ENCODE measurements at places on chromosomes 5 and 9. TPM values are rescaled to one million over a fixed set of nuclear protein-coding genes. Genes with fewer than 3 reads are reported as not detected.

NAA35 gene
- total RNA-seq, result 35.1 TPM

KIF12 gene
- total RNA-seq, result 3.2 TPM

PCDHGC5 gene
- 43.3 TPM for total RNA-seq

ARHGEF37 gene
- 24.2 TPM for total RNA-seq

PRRX2 gene
- total RNA-seq, result 0.33 TPM

ADGRD2 gene
- total RNA-seq, result not detected

BOD1 gene
- total RNA-seq, result 38.2 TPM

SLC9A3 gene
- 1.5 TPM for total RNA-seq

PCDHGA7 gene
- total RNA-seq, result 7.9 TPM

RNF44 gene
- total RNA-seq, result 71.1 TPM

POLR3G gene
- total RNA-seq, result 10.1 TPM

EIF4E1B gene
- total RNA-seq, result 7.1 TPM

ZNF79 gene
- 10.5 TPM for total RNA-seq

IFNA13 gene
- total RNA-seq, result 0.97 TPM
